ENCODE measurements at places on chromosomes 1 and 21.

DNA sequence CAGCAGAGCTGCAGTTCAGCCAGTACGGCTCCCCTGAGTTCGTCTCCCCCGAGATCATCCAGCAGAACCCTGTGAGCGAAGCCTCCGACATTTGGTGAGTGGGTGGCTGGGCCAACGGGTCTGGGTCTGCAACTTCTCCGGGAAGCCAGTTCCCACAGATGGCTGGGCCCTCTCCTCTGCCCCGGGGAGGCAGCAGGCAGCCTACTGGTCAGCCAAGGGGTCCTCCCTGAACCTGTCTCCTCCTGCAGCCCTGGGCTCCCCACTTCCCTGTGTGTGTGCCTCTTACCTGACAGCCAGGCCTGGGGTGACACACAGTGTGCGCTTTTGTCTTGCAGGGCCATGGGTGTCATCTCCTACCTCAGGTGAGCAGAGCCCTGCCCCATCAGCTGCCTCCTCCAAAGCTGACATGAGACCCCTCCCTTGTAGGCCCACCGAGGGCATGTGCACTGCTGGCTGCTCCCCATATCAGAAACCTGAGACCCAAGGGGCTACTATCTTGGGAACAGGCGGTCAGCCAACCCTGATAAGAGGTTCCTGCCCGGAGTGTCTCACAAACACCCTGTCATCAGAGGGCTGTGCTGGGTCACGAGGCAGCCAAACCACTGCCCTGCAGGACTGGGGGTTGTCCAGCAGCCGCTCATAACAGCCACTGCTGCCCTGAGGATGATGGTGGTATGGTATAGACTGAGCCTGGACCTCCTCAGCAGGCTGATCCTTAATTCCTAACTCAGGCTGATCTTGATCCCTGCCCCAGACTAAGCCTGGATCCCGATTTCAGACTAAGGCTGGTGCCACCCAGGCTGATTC is 37.6 kb downstream of the TRIM11 start:
- no peak for DNase-seq

DNA sequence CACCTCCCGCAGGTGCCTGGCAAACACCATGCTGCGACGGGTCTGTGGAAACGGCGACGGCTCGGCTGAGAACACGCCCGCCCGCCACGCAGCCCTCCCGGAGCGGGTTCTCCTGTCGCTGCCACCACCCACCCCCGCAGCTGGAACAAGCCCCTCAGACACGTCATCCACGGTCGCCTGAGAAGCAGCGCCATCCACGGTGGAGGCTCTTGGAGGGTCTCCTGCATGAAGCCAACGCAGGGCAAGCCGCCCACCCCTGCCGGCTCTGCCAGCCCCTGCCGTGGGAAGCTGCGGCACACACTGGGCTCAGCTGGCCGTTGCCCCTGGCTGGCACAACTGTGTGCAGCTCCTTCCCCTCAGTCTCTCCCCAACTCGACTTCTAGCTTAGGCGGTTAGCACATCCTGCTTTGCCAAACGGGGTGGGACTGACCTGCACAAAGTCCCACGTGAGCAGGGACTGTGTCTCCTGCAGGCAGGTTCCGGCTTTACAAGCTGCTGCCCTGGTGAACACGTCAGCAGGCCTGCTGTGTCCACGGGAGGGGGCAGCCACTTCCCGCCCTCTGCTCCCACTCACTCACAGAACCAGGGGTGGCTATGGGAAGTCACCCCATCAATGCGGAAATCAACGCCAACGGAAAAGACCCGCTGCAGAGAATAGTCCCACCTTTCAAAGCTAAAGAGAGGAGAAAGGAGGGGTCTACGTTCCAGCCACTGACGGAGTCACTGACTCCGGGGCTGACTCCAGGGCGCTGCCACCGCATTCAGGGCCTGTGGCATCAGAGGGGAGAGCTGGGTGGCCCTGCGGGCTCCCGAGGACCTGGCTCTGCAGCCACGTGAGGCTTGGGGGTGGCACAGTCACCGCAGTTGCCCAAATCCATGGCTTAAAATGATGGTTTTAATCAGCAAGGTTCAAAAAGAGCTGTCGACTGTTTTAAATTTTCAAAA is 10.3 kb downstream of the POFUT2 start:
- DNase-seq = no peak

DNA sequence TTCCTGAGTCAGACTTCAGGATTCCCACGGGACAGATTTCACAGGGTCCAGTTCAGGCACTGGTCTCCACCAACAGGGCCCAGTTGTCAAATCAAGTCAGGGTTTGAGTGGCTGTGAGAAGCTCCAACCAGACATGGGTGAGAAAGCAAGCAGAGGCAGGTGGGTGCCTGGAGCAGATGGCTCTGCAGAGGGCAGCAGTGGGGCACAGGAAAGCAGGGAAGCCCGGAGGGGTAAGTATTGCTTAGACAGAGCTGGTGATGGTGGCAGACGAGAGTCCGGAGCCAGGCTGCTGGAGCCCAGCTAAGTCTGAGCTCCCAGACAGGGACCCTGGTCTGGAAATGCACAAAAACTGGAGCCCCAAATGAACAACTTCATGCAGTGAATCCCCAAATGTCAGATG is 40.4 kb downstream of the RIMS3 start:
- peak; percentile 31 for DNase-seq

DNA sequence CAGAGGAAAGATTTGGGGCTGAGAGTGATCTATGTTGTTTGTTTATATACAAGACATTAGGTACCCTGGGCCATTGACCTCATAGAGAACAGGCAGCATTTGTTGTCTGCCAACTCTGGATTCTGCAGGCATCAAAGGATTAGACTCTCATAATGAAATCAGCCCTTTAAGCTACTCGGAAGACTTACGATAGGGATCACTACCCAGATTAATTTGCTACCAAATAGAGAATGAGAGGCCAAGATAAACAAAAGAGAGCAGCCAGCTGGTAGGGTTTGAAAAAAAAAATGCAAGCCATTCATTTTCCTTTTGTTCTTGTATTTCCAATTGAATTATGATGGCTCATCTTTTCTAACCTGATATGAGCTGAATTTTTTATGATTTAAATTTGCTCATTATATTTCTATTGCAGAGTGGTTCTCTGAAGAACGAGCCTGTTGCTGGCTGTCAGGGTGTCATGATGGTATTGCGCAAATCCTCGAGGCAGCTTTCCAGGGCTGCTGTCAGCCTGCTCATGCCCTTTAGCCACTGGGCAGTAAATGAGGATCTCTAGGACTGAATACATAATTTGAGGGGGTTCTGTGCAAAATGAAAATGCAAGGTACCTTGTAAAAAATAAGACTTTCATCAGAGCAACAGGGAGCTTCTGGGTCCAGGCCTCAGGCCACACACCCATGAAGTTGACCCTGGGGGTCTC is 116.4 kb upstream of the KCNJ15 start:
- DNase-seq = no peak

DNA sequence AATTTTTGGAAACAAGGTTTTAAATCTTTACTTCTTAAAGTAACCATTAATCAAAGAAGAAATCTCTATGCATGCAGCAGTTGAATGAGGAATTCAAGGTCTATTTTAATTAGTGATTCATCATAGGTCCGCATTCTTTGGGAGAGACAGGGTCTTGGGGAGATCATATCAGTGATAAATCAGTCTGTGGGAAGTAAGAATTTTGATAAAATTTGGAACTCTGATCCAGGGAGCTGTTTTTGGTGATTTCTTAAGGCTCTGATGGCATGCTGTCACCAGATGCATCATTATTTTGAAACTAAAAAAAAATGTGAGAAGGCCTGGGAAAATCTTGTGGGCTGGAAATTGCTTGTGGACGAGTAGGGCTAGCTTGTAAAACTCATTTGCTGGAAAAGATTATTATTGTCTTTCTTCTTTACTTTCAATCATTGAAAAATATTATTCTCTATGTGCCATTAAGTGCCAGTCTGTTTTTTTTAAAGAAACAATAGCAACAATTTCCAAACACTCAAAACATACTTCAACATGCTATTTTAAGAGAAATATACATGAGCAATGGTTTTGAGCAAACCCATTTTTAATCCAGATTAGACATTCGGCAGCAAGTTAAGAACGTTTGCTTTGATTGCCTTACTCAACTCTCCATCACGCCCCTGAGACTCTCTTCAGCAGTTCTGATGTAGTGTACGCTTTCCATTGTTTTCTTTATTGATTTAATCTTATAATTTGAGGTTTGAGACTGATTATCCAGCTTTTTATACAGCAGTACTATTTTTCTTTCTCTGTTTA is 62.6 kb downstream of the ZBTB18 start:
- no peak for DNase-seq

DNA sequence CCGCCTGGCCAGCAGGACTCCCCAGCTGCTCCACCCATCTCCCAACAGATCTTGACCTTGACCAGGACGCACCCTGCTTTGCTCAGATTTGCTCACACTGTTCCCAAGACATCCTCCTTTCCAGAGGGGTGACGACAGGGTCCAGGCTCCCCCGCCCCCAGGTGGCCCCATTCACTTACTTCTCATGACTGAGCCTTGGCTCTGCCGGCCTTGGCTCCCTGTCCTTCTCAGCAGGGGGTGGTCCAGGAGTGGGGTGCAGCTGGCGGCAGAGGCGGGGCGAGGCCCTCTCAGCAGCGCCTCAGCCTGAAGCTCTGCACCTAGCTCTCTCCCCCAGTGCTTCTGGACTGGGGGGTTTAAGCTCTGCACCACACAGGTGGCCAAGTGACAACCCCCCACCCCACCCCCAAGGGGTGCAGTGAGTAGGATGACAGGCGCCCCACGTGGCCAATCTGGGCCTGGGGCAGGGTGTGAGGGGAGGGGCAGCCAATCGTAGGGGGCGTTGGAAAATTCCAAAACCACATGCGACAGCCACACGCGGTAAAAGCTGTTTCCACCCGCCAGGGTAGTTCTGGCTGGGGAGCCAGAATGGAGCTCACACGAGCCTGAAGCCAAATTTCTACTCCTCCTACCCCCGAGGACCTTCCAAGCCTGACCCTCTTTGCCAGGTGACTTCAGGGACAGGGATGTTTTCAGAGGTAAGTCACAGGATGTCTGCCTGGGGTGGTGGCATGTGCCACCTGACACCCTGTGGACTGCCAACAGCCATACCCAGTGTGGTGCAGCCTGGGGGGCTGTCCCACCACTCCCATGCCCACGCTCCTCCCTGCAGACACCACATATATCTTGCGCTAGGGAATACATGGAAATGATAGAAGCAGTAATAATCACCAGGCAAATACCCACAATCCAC is 5.6 kb downstream of the RORC start:
- no peak for DNase-seq

DNA sequence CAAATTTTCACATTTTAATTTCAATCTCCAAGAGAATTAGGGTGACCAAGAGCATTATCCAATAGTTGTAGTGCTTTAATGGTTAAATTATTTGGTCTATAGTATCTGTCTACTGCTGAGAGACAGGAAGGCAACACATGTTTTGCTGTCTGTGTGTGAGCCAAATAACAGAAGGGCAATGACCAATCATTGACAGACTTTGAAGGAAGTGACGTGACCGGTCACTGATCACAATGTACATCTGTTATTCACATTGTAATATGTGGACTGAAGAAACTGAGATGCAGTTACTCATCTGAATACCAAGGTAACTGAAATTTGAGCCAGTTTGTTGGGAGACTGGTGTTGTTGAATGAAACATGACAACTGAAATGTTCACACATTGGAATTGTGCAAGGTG is 196.7 kb downstream of the LRRC40 start:
- no peak for DNase-seq

GRCh38 chr1:65524931-65525265 is 104.4 kb downstream of the LEPR start:
- DNase-seq = no peak

DNA sequence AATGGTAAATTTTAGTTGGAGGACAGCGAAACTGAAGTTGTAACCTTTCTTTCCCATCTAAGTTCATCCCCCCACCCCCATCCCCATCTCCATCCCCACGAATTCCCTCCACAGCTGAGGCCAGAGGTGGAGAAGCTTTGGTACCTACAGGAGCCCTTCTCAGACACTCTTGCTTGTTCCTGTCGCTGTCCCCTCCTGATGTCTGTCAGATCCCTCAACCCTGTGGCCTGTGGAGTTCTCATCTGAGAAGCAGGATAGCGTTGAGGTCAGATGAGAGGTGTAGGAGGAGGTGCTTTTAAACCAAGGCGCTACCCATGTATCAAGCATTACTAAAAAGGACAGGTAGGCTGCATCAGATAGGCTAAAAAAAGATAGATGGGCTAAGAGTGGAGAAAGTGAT is 769 bp downstream of the NTPCR start:
- no peak for DNase-seq

DNA sequence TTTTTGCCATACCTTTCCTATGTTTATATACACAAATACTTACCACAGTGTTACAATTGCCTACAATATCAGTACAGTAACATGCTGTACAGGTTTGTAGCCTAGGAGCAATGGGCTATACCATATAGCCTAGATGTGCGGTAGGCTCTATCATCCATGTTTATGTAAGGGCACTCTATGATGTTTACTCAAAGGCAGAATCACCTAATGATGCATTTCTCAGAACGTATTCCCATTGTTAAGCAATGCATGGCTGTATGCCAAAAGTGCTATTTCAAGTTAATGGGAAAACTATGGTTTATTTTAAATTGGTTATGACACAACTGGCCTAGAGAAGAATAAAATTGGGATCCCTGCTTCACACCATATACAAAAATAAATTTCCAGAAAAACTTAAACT is 36.9 kb upstream of the DISP1 start:
- no peak for DNase-seq

GRCh38 chr1:203870245-203870644 is 8.8 kb downstream of the SNRPE start:
- DNase-seq = no peak

GRCh38 chr1:159187033-159187432 is 15.6 kb downstream of the CADM3 start:
- no peak for DNase-seq

GRCh38 chr1:199041173-199041914 is 402.5 kb downstream of the PTPRC start:
- DNase-seq = no peak

- DNase-seq = no peak
Observed at GRCh38 chr1:164563721-164564360, 4.9 kb downstream of the PBX1 start.

- DNase-seq = no peak
Observed at GRCh38 chr1:66642992-66643391, 109.0 kb downstream of the SGIP1 start.

DNA sequence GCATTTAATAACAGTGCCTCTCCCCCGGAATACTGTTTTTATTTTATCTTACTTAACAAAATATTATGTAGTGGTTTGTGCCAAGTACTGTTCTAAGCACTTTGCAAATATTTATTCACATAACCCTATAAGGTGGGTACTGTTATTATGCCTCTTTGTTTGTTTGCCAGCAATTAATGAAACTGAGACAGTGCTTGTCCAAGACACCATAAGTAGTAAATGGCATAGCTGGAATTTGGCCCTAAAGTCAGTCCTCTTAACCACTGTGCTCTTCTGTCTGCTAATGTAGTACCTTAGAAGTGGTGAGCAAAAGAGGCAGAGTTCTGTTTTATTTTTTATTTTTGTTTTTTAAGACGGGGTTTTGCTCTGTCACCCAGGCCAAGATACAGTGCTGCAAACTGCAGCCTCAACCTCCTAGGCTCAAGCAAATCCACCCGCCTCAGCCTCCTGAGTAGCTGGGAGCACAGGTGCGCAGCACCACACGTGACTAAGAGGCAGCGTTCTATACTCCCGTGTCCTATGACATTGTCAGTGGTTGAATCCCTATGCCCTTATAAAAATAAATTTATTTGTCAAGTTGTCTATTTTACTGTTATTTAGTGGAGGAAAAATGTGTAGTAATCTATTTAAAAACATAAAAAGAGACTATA is 165.8 kb downstream of the CLEC20A start:
- no peak for DNase-seq

GRCh38 chr1:53601031-53601745 is 137.8 kb downstream of the GLIS1 start:
- DNase-seq = no peak

Measured in stimulated activated CD4-positive, alpha-beta T cell treated with anti-CD3 and anti-CD28 coated beads, Interleukin-1b, Interleukin-23, amount 100 ng/mL, for 48 hours (primary cell).